ENCODE measurements at places on chromosomes 1 and 21.

GRCh38 chr1:204413170-204413535 is 1.5 kb upstream of the PPP1R15B start:
- ATAC-seq = no peak

- no peak for ATAC-seq
Measured at GRCh38 chr1:31302709-31303441, 6.0 kb downstream of the ZCCHC17 start.

- ATAC-seq = no peak
Measured at GRCh38 chr1:203197625-203198024, 11.1 kb upstream of the CHI3L1 start.

GRCh38 chr1:160874935-160875334 is 10.0 kb downstream of the ITLN1 start:
- peak; percentile 76 for ATAC-seq

- no peak for ATAC-seq
Measured at GRCh38 chr1:920010-920409, 3.7 kb upstream of the SAMD11 start.

Data from activated CD4-positive, CD25-positive, alpha-beta regulatory T cell treated with anti-CD3 and anti-CD28 coated beads, Interleukin-2, amount 50 U/mL, for 24 hours (primary cell).